ENCODE measurements at places on chromosomes 12 and 14.

GRCh38 chr12:110600254-110600653 lies 13.7 kb upstream of the TCTN1 start:
- no peak overlapping the region for H3K27ac ChIP-seq
- no peak overlapping the region for H3K4me3 ChIP-seq
- H3K27me3 ChIP-seq = no peaks in the 10 kb centered on the region
- no peak for DNase-seq
- H3K36me3 ChIP-seq = no peaks in the 10 kb centered on the region

DNA sequence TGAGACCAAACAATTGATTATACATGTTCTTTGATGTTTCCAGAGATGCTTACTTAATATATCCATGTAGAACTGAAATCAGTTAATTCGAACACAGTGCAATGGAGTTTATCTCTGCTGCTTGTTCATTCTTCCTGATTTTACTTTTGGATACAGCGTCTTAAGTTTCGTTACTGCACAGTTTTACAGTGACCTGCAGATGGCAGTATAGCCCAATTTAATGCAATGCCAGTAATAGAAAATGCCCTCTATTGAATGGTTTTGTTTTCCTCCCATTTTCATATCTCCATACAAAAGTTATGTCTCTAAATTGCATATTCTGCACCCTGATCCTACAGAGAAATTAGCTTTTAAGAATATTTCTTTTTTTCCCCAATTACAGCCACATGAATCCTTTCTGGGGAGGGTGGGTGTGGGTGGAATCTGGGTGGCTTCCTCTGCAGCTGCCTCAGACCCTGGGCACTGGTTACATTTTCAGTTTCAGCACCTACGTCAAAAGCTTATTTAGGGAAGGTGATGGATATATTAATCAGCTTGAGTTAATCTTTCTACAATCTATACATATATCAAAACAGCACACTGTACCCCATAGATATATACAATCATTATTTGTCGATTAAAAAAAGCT lies 101.1 kb upstream of the DCD start:
- H3K4me1 ChIP-seq = peaks cover 4% of the 10 kb centered on the region
- no peak overlapping the region for H3K27ac ChIP-seq
- peak; percentile 68 for DNase-seq
- H3K4me3 ChIP-seq = no peak overlapping the region

- no peaks in the 10 kb centered on the region for H3K4me1 ChIP-seq
- H3K4me3 ChIP-seq = no peak overlapping the region
- no peak overlapping the region for H3K27ac ChIP-seq
- no peak for DNase-seq
- no peaks in the 10 kb centered on the region for H3K36me3 ChIP-seq
- no peaks in the 10 kb centered on the region for H3K27me3 ChIP-seq
Measured at GRCh38 chr14:23916446-23916845, 37.1 kb upstream of the DHRS4 start.

- no peak for DNase-seq
- no peak overlapping the region for H3K27ac ChIP-seq
- no peak overlapping the region for H3K4me3 ChIP-seq
- no peaks in the 10 kb centered on the region for H3K4me1 ChIP-seq
Measured at GRCh38 chr14:23861666-23862065, 91.9 kb upstream of the DHRS4 start.

DNA sequence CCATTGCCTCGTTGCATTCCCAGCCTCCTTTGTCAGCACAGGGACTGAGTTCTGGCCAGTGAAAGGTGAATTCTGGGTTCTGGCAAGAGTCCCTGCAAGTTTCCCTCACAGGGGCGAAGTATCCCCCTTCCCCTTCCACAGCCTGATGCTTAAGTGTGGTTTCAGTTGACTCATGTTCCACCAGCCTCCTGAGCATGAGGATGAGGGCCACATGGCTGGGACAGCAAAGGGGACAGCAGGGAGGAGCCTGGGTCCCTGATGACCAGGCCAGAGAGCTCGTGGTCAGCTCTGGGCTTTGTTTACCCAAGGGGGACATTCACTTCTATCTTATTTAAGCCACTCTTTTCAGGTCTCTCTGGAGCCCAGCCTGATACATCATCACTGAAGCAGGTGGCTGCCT lies 36.5 kb downstream of the CACNA2D4 start:
- no peak overlapping the region for H3K27ac ChIP-seq
- DNase-seq = no peak
- H3K27me3 ChIP-seq = no peaks in the 10 kb centered on the region
- H3K4me1 ChIP-seq = no peaks in the 10 kb centered on the region

DNA sequence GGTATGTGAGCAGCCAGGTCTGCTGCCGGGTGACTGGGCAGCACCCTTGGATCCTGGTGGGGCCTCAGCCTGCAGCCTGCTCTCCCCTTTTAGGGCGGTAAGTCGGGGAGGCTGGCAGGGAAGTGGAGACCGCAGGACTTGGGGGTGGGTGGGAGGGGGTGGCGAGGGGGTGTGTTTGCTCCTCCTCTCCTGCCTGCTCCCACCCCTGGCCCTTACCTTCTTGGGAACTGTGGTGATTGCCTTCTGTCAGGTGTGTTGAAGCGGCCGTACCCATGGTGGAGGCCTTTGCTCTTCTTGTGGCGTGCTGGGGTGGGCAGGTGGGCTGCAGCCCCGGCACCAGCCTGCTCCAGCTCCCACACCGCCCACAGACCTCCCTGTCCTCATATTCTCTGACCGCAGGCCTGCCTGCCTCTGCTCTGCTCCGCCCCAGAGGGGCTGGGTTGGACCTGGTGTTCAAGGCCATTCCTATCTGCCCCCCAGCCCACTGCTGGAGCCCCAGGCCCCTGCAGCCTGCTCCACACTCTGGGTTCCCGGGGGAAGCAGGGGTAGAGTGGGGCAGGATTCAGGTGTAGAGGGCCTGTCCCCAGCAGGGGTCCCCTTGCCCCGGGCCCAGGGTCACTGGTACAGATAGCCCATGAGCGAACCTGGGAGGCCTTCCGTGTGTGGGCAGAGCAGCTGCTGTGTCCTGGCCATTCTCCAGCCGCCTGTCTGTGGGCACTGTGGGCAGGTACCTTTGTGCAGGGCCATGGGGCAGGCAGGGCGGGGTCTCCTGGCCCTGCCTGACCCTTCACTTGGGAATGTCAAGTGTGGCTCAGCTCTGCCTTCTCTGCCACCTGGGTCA lies 5.2 kb downstream of the TEDC1 start:
- no peak overlapping the region for H3K4me3 ChIP-seq
- peaks cover 3% of the 10 kb centered on the region for H3K4me1 ChIP-seq
- DNase-seq = no peak
- H3K27ac ChIP-seq = no peak overlapping the region
- H3K27me3 ChIP-seq = no peaks in the 10 kb centered on the region
- peaks cover 38% of the 10 kb centered on the region for H3K36me3 ChIP-seq

DNA sequence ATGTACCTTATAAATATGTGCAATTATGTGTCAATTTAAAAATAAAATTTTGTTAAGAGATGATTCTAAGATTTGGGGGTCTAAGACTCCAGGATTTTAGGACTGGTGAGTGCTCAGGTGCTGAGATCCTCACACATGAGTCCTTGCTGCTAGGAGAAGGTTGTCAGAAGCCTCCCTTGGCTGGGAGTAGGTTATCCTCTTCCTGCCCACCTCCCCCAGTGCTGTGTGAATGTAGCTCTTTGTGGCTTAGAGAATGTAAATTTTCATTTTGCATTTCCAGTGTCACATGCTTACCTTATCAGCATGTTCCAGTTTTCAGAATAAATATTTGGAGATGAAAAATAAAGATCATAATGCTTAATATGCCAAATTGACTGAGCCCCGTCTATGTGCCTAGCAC lies 114.2 kb upstream of the MDM1 start:
- no peak overlapping the region for H3K4me3 ChIP-seq
- no peaks in the 10 kb centered on the region for H3K27me3 ChIP-seq
- no peaks in the 10 kb centered on the region for H3K36me3 ChIP-seq
- H3K4me1 ChIP-seq = peaks cover 16% of the 10 kb centered on the region
- no peak for DNase-seq

- no peak overlapping the region for H3K27ac ChIP-seq
- no peak overlapping the region for H3K4me3 ChIP-seq
- H3K27me3 ChIP-seq = no peaks in the 10 kb centered on the region
- DNase-seq = no peak
- no peaks in the 10 kb centered on the region for H3K36me3 ChIP-seq
Measured at GRCh38 chr14:100839681-100840111, 13.8 kb downstream of the MEG3 start.

DNA sequence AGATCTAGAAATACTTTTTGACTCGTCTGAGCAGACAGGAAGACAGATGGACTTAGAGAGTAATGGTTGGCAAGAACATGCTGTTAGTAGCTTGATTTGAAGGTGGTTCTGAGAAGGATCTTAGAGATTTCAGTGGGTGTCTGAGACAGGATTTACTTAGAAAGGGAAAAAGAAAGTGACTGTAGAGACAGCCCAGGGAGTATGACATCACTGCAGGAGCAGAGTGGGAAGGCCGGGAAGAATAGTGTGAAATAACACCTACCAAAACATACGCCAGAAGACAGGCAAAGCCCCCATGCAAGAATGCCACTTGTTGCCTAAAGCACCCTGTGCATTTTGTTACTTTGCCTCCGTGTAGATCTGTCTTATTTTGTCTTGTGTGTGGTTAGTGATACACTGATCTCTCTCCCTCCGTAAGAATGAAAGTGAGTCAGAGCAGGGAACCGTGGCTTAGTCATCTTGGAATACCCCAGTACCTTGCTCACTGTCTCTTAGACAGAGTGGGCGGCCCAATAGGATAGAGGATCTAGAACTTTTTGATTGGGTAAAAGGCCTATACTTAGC lies 161.3 kb upstream of the IFNG-AS1 start:
- no peak overlapping the region for H3K4me3 ChIP-seq
- no peak overlapping the region for H3K27ac ChIP-seq
- H3K4me1 ChIP-seq = no peaks in the 10 kb centered on the region
- no peaks in the 10 kb centered on the region for H3K36me3 ChIP-seq
- no peaks in the 10 kb centered on the region for H3K27me3 ChIP-seq

- H3K4me1 ChIP-seq = no peaks in the 10 kb centered on the region
- no peak overlapping the region for H3K27ac ChIP-seq
- DNase-seq = no peak
- H3K4me3 ChIP-seq = peak overlapping the region; percentile 6
- peaks cover 36% of the 10 kb centered on the region for H3K27me3 ChIP-seq
- H3K36me3 ChIP-seq = no peaks in the 10 kb centered on the region
Measured at GRCh38 chr14:28772613-28773012, 6.0 kb downstream of the FOXG1 start.
